ENCODE measurements at places on chromosomes 12 and 14.

DNA sequence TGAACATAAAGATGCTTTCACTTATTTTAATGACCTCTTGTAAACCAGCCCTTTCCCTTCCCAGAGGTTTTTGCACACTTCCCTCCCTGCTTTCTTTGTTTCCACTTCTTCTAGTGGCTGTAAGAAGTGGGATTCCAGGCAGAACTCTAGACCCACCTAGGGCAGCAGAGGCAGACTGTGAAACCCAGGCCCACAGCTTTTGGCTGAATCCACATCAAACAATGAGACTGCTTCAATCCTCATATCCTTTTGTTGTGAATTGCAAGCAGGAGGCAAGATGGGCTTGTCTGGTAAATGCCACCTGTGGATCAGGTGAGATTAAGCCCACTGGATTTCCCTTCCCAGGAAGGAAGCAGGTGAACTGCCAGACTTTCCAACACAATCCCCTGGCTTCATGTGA is 12.8 kb downstream of the CCDC177 start:
- DNase-seq = no peak

DNA sequence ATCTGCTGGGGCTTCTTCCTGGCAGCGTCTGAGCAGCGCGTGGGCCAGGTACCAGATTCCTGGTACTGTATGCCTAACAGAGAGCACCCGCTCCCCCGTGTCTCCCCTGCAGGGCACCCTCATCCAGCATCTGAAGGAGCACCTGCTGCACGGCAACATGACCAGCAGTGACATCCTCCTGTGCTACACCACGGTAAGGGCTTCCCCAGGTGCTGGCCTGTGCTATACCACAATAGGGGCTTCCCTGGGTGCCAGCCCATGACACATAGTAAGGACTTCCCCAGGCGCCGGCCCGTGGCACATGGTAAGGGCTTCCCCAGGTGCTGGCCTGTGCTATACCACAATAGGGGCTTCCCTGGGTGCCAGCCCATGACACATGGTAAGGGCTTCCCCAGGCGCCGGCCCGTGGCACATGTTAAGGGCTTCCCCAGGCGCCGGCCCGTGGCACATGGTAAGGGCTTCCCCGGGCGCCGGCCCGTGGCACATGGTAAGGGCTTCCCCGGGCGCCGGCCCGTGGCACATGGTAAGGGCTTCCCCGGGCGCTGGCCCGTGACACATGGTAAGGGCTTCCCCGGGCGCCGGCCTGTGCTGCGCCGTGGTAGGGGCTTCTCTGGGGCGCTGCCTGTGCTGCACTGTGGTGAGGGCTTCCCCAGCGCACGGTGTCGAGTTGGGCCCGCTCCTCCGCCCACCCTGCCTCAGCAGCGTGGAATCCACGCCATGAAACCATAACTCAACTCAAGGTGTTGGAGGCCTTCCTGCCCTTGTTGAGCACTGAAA is 49.3 kb downstream of the AACS start:
- DNase-seq = no peak

DNA sequence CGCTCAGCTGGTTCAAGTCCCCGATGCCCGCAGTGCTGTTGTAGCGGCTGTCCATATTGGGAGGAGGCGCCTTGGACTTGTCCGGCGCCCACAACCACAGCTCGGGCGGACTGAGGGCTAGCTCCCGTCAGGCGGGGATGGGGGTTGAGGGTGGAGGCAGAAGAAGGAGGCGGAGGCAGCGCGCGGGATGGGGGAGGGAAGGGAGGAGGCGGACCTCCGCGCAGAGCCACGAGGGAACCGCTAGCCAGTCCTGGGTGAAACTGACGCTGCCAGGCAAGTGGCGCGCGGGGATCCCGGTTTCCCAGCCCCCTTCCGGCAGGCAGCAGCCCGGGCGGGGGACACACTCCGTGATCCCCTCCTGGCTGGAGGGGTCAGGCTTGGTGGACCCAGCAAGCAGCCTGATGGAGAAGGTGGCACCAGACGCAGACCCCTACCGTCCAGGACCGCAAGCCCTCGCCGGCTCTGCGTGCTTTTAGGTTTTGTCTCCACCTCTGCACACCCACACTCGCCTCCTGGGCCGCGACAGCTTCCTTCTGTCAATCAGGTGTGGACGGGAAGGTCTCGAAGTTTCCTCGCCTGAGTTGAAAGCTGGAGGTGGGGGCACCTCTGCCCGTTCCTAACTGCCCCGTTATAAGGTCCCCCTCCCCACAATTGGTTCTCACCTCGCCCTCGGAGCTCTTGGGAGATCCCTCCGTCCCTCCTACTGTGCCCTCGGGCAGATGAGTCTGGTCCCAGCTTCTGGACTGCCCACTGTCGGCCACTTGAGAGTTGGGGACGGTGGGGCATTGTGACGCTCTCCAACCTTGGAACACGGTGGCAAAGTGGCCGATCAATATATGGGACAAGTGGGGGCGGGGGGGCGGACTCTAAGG is at the start of gene CPNE8:
Gene CPNE8, minus strand, starts transcription at position 112 of the 872 bp plus-strand sequence. Its CDS starts 57 bp downstream, at position 55.
- peak; percentile 20 for DNase-seq

- DNase-seq = no peak
Measured at GRCh38 chr12:93852173-93852591, 175.0 kb downstream of the CRADD start.

GRCh38 chr12:53809005-53809404 is 57.2 kb upstream of the CISTR start:
- DNase-seq = no peak

DNA sequence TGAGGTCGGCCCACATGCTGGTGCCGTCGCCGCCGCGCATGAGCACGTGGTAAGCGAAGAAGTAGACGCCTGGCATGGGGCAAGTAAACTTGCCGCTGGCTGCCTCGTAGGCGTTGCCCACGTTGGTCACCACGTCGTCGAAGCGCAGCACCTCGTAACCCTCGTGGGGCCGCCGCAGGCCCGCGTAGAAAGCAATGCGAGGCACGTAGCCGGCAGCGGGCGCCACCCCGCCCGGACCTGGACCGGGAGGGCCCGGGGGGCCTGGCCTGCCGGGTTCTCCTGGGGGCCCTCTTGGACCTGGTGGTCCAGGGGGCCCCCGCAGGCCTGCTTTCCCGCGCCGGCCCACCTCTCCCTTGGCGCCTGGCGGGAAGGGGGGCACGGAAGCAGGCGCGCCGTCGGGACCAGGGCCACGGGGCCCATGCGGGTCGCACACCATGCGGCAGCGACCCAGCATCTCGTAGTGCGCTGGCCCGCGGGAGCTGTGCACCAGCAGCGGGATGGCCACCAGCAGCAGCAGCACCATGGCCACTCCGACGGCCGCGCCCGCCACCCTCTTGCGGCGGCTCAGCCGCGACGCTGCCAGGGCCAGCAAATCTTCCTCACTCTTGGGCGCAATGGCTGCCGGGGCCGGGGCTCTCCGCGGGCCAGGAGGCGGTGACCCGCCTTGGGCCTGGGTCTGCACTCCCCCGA is 888 bp downstream of the C1QL4 start:
- DNase-seq = no peak

GRCh38 chr14:104109731-104110361 is 24.3 kb downstream of the ASPG start:
- DNase-seq = no peak

DNA sequence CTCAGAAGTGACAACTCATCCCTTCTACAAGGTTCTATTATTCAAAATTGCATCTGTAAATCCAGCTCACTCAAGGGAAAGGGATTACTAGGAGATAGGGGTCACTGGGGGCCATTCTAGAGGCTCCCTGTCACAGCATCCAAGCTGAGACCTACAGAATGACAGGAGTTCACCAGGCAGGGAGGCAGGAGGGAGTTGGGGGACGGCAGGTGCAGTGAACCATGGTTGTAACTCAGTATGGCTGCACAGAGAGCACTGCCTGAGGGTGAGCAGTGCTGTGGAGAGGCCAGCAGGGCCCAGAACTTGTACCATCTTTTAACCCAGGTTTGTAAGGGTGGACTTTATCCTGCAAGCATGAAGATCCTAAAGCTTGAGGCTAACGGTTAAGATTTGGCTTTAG is 37.9 kb upstream of the SINHCAF start:
- DNase-seq = no peak

DNA sequence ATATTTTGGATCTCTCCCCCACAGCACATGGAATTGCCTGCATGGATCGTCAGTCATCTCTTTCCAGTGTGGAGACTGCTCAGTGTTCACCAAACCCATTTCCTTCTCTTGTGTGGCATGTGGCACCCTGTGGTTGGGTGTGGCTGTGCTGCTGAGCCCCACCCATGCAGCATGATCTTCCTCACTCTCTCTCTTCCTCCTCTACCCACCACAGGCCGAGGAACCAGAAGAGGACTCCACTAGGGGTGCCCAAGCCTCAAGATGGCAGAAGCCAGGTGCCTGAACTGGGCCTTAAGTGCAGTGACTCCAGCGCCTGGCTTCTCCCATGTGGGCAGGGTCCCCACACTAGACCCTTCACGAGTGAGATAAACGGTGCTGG is 66.8 kb upstream of the GPR68 start:
- peak; percentile 58 for DNase-seq

DNA sequence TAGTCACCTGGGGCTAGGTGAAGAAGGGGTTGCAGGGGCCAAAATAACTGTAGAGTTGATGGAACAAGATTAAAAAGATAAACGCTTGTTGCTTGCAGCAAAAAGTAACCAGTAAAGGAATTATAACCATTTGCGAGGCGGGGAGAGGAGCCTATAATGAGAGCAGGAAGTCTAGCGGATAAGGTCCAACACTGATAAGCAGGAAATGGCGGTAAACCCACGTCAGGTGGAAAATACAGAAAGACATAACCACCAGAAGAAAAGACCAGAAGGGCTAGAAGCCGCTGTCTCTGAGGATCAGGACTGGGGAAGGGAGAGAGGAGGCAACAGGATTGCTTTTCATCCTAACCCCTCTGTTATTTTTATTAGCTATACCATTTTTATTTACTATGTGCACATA is 303.3 kb downstream of the DPF3 start:
- DNase-seq = no peak

GRCh38 chr12:113171543-113171942 is 13.7 kb downstream of the DDX54 start:
- no peak for DNase-seq

DNA sequence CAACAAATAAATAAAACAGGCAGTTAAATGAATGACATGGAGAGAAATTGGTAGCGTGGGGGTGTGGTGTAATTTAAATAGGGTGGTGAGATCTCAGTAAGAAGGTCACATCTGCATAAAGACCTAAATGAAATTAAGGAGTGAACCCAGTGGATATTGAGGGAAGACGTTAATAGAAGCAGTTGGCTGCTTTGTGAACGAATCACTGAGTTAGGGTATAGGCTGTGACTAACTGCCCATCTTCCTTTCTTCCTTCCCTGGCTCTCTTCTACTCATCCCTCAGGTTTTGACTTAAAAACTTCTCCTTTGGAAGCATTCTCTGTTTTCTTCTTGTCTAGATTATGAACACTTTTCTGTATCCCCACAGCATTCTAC is 64.7 kb downstream of the BTG1 start:
- no peak for DNase-seq

DNA sequence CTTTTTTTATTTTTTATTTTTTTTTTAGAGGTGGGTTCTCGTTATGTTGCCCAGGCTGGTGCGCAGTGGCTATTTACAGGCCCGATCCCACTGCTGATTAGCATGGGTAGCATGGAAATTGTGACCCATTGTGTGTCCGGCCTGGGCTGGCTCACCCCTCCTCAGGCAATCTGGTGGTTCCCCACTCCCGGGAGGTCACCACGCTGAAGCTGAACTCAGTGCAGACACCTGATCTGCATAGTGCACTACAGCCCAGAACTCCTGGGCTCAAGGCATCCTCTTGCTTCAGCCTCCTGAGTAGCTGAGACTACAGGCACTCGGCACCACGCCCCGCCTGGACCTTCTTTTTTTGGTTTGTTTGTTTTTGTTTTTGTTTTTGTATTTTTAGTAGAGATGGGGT is 5.5 kb upstream of the CD4 start:
- no peak for DNase-seq

- DNase-seq = no peak
Measured at GRCh38 chr14:23486036-23486435, 16.5 kb downstream of the NGDN start.

GRCh38 chr12:230925-231671 is 17.1 kb upstream of the SLC6A12 start:
- DNase-seq = no peak

DNA sequence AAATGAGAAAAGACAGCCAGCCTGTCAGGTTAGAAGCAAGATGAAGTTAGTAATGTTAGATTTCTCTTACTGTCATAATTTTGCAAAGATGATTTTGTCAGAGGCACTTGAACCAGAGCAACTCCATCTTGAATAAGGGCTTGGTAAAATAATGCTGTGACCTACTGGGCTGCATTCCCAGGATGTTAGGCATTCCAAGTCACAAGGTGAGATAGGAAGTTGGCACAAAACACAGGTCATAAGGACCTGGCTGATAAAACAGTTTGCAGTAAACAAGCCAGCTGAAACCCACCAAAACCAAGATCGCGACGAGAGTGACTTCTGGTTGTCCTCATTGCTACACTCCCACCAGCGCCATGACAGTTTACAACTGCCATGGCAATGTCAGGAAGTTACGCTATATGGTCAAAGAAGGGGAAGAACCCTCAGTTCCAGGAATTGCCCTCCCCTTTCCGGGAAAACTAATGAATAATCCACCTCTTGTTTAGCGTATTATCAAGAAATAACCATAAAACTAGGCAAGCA is 1313.5 kb upstream of the TMEM132C start:
- no peak for DNase-seq

GRCh38 chr12:49921936-49922335 is 18.2 kb upstream of the FAIM2 start:
- no peak for DNase-seq

DNA sequence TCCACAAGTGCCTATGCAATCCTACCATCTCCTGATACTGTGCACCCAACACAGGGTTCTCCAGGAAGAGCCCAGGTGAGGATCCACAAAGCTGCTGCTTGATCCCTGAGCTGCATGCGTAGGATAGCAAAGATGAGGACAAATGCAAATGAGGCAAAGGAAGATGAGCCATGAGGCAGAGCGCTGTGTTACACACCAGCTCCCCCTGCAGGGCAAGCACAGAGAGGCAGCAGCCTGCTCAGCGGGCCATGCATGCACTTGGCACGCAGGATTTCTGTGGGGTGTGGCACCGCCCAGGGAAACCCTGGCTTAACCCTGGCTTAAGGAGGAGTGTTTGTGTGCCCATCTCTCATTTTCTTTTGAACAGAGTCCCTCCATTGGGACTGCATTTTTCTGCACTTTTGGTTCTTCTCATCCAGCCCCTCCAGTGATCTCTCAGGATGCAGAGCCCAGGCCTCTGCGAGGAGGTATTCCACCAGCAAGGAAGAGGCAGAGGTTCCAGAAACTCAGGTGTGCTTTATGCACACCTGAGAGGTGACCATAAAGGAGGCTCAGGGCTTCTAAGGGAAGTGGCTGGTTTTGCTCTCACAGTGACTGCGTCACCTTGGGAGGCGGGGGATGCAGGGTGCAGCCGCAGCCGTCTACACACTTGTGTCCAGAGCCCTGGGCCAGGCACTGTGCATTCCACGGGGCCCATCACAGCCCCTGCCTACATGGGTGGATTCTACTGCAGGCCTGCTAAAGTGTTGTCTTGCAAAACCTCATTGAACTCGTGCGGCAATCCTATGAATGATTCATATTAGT is 973.3 kb upstream of the TMEM132C start:
- DNase-seq = no peak

DNA sequence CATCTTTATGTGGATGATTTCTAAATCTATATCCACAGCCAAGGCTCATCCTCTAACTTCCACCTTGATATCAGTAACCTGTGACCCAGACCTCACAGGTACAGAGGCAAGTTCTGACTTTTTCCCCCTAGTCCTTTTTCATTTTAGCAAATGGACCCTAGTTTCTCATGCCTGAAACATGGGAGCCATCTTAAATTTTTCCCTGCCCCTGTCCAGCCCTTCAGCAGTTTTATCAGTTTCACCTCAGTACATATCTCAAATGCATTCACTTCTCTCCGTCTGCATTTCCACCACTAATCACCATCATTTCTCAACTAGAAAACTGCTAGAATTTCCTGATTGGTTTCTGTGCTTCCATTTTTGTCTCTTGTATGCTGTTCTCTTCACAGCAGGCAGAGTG is 79.3 kb downstream of the DIP2B start:
- no peak for DNase-seq

Data from T-helper 22 cell (primary cell).